ENCODE measurements at places on chromosomes 2 and 18.

GRCh38 chr2:152583512-152584229 is 133.6 kb downstream of the PRPF40A start:
- no peak for DNase-seq

GRCh38 chr18:79275992-79276391 is 119.7 kb upstream of the NFATC1 start:
- no peak for DNase-seq

DNA sequence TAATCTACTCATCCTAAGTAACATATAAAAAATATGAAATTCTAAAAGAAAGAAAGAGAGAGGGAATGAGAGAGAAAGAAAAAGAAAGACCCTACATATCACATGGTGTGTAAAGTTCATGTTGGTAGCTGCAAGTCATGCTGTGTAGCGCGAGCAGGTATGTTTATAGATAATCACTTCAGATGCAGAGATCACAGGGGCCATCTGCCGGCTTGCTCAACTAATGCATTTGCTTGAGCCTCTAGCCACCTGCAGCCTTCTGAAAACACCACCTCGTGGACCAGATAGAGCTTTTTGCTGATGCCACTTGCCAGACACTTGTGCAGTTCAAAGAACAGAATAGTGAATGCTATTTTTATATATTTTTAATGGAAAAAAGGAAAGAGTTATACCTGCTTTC is 37.6 kb downstream of the CDH7 start:
- no peak for DNase-seq

DNA sequence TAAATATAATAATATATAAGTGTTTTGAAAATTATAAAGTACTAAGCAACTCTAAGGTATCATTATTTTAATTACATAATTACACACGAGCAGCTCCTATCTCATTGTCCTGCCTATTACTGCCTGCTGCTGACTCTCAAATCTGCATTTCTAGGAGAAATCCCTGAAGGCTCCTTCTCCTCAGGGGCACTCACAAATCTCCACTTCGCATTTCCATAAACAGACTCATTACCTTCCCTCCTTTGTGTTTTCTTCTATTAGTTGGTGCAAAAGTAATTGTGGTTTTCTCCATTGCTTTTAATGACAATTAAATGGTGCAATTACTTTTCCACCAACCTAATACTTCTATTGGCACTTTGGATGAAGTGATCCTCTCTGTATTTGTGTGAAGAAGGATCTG is 135.0 kb upstream of the HNMT start:
- no peak for DNase-seq

GRCh38 chr2:186575302-186575701 is 14.6 kb upstream of the ITGAV start:
- no peak for DNase-seq

DNA sequence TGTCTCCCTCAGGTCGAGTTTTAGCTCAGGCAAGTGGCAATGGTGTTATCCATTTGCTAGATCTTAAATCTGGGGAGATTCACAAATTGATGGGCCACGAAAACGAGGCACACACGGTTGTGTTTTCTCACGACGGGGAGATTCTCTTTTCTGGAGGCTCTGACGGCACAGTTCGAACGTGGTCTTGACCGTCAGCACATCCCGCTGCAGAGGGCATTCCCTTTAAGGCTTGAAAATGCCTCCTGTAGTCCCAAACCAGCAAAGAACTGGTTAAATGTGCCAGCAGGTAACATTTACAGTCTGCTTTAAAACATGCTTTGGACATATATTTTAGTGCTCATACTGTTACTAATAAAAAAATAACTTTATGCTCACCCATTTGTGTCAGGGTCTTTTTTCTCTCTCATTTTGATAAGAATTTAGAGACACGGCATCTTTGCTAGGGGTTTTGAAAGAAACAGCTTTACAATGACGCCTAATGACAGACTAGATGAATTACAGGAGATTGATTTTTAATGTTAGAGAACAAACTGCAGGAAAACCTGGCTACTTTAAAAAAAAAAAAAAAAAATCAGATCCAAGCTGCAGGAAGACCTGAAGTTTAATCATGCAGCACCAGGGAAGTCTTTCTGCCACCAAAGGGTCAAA is 602 bp upstream of the VWC2L start:
- DNase-seq, result no peak

DNA sequence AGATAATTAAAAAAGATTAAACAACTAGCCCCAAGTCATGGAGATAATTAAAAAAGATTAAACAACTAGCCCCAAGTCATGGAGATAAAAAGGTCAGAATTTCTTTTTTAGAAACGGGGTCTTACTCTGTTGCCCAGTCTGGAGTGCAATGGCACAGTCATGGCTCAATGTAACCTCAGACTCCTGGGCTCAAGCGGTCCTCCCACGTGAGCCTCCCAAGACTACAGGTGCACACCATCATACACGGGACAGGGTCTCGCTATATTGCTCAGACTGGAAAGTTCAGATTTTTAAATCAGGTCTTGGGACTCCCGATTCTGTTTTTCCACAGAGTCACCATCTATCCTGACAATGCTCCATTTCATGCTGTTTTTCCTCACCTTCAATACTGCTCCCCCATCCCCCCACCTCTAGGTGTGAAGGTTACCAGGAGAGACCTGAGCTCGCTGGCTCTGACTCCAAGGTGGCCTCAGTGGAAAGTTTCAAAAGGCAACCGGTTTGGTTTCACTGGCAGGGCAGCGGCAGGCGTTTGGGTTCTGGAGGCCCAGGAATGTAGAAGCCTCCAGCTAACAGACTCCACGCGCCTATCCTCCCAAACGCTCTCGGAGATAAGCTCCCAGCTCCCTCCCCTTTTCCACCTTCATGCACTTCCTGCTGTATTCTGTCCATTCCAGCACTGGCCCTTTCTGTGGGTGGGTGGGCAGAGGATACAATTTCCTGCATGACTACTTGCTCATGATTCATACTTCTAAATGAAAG is 2.9 kb upstream of the SEMA4C start:
- DNase-seq, result no peak

DNA sequence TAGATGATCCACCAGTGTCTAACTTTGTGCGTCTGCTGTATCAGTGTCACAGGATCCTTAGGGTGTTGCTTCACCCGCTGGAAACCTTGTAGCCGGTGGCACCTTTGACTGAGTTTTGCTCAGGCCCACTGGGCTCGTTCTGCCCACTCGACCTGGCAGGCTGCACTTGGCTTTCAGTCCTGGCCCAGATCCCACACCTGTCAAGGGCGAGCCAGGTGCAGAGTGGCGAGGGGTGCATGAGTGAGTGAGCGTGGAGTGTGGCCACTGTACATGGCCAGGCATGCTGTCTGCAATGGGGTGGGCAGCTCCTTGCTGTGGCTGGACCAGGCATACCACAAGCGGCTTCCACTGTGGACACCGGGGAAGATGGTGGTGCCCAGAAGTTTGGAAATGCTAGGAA is 179.0 kb downstream of the FAM210A start:
- DNase-seq, result no peak

DNA sequence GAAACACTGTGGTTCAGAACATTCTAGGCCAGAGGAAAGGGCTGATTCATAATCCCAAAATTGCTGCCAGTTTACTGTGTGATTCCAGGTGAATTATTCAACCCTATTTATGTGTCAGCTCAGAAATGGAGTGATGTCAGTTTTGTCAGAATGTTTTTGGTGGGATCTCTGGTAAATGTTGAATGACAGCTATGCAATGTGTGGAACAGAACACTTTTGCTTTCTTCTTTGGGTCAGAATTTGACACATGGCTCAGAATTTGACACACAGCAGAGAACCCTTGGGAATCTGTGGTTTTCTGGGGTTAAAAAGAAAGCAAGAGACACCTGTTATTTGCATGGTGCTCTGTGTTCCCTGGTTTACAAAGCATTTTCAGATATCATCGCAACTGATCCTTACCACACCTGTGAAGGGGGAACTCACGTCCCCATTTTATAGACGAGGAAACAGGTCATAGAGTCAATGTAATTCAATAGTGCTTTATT is 1.6 kb upstream of the MTA3 start:
- DNase-seq, result no peak

GRCh38 chr2:223594831-223595230 is 7.3 kb downstream of the SCG2 start:
- DNase-seq, result no peak

GRCh38 chr2:58535182-58535581 is 294.1 kb upstream of the FANCL start:
- DNase-seq, result no peak

- no peak for DNase-seq
These were observed 34.6 kb downstream of the PSD4 start for GRCh38 chr2:113208396-113208795.

DNA sequence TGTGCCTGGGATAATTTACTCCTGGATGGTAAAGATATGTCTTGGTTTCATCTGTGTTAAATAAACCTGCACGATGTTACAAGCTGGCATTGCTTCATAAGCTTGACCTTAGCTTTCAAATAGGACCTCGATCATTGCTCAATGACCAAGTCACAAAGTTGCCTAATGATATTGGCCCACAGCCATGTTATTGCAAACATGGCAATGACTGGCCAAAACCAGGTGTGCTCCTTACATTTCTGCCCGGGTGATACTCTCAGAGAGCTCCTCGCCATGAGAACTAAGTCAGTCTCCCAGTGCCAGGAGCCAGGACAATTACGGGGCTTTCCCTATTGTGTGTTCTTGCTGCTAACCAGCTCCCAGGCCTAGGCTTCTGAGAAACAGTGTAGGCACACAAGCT is 72.5 kb upstream of the CYP1B1 start:
- DNase-seq, result no peak
